ENCODE measurements at places on chromosomes 1 and 21.

DNA sequence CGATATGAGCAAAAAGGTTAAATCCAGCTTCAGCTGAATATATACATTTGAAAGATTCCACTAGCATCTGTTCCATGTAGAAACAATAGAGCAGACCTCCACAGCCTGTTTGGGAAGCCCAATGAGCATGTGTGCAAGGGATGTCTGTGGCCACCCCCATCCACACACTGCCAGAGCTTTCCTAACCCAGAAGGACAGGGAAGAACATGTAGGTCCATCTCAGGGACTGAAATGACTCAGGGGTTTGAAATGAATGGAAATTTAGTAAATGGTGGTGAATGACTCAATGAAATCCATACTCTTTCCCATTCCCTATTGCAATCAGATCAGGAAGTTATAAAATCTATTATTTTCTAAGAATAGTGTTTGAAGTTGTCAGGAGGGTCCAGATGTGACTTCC is 397.2 kb downstream of the DUSP10 start:
- DNase-seq = no peak

DNA sequence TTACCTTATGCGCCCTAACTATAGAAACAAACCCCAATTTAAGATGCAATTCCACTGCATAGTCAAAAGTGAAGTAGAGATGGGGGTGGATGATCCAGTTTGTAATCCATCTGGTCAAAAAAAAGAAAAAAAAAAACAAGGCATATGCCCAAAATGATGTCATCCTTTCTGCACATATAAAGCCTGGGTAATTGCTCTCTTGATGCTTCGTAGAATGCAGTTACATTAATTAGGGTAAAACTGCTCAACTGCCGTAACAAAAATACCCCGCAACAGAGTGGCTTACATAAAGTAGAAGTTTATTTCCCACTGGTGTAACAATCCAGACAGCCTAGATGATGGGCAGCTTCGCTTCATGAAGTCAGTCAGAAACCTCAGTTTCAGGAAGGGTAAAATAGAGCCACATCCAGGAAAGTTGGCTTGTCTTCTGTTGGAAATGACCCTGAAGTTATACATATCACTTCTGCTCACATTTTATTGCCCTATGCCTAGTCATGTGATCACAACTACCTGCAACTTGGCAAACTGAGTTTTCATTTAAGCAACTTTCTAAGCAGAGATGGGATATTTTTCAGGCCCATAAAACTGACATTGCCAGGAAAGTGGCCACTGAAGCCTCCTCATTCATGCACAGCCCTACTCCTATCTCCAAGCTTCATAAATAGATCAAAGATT is 221.7 kb downstream of the C1orf94 start:
- DNase-seq = no peak

DNA sequence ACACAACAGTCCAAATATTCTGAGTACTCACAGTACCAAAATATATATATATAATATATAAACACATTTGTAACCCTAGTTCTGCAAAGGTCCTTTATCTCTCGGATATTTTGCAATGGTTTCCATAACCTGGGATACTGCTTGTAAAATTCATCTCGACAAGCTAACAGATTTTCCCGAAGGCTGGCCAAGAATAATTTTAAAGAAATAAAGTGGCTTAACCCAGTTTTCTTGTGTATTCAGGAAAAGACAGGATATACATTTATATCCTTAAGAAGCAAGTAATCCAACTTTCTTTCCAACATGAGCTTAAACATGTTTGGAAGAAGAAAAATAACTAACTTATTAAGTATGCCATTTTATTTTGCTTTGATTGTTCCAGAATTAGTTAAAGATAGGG is 348.7 kb upstream of the RUNX1 start:
- no peak for DNase-seq

DNA sequence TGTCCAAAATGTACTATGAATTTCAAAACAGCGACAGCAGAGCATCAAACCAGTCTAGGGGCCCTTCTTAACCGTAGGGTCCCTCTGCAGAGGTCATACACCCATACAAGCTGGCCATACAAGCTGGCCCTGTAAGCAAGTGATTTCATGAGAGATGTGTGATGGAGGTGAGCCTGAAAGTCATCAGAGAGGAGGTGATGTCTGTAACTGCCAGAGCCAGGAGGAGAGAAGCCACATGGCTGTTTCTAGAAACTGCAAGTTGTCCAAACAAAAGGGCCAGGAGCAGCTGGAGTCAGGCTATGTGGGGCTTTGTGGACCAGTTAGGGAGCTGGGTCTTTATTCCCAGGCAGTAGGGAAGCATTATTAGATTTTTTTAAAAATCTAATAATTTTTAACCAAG is 14.8 kb upstream of the SERINC2 start:
- no peak for DNase-seq

- no peak for DNase-seq
Observed at GRCh38 chr1:147260956-147261355, 18.5 kb downstream of the CHD1L start.
